Kidney (tissue), 22 donors: ENCODE measurements at places on chromosomes 11 and 22. TPM values are rescaled to one million over a fixed set of nuclear protein-coding genes. Genes with fewer than 3 reads are reported as not detected.

Gene OR8D4
- not detected for total RNA-seq

Gene CCDC15
- 1.5 TPM for total RNA-seq

Gene NRIP3
- 1.6 TPM for total RNA-seq

DNA sequence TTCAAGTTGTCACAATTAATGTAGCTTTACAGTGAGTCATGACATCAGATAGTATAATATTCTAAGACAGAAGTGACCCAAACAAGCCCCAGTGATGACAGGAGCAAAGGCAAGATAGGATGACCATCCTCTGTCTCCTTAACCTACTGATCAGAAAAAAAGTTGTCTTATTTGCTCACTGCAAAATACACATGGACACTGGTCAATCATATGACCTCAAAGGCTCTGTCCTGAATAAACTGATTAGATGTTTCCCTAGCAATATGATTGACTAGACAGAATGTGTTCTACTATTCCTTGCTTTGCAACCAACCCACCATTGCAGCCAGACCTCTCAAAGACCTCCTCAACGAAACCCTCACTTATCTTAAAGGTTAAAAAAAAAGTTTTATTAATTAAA lies 117.4 kb downstream of the SYN3 start:
- H3K36me3 ChIP-seq, result no peaks in the 10 kb centered on the region
- H3K27me3 ChIP-seq, result no peaks in the 10 kb centered on the region
- H3K27ac ChIP-seq, result no peak overlapping the region
- no peaks in the 10 kb centered on the region for H3K4me1 ChIP-seq
- H3K4me3 ChIP-seq, result no peak overlapping the region
- DNase-seq, result no peak

DNA sequence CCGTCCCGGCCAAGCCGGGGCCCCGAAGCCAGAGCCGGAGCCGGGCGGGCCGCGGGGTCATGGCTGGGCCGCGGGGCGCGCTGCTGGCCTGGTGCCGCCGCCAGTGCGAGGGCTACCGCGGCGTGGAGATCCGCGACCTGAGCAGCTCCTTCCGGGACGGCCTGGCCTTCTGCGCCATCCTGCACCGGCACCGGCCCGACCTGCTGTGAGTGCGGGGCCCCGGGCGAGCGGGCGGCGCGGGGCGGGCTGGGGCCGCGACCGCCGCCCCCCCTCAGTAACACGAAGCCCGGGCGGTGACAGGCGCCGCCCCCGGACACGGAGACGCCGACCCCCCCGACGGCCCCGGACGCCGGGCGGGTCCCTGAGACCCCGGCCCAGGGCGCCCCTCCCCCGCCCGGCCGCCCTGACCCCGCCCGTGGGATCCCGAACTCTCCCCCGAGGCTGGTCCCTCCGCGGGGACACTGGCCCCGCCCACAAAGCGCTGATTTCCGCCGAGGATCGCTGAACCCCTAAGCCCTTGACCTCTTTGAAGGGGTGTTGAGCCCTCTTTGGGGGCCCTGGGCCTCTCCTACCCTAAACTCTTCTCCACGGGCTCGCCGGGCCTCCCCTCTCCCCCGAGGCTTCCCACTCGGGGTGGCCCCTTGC lies 389 bp downstream of the MICALL1 start:
- H3K4me1 ChIP-seq, result peaks cover 4% of the 10 kb centered on the region
- H3K27ac ChIP-seq, result no peak overlapping the region
- H3K4me3 ChIP-seq, result no peak overlapping the region
- H3K36me3 ChIP-seq, result no peaks in the 10 kb centered on the region
- no peaks in the 10 kb centered on the region for H3K27me3 ChIP-seq

Gene CPT1B
- 34.3 TPM for total RNA-seq

DNA sequence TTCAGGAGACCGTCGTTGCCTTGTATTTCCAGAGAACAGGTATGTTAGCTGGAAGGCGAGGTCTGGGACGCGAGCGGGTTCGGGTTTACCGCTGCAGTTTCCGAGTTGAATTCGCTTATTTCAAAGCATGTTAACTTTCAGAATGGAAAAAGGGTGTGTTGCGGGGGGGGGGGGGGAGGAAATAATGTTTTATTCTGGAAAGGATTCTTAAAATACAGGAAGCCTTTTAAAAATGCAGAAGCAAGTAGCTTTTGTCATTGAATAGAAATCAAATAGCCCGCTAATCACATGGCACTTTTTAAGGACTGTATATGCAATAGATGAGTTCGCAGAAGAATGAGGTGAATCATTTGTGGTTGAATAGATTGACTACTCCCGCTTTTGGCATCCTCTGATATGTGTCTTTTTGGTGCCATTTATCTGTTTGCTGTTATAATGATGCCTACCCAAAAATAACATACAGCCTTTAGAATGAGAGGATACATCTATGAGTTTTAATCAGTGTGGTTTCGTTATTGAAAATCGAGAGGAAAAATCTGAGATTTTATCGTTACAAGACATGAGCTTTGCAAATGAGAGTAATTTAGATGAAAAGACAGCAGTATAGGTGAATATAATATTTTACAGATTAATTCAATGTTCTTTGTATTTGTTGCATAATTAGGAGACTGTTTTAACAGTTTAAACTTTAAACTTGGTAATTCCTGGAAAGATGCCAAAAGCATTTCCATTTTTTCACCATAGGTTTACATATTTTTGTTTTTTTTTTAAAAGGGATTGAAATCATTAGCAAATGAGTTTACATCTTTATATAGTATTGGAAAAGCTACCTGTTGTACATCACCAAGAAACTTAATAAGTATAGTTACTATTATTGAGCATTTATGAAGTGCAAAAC lies 1.7 kb downstream of the PDE3B start:
- peaks cover 3% of the 10 kb centered on the region for H3K4me1 ChIP-seq
- no peaks in the 10 kb centered on the region for H3K36me3 ChIP-seq
- H3K4me3 ChIP-seq, result peak overlapping the region; percentile 64
- no peak for DNase-seq
- peaks cover 17% of the 10 kb centered on the region for H3K27me3 ChIP-seq

- H3K27me3 ChIP-seq, result no peaks in the 10 kb centered on the region
- H3K27ac ChIP-seq, result no peak overlapping the region
- no peaks in the 10 kb centered on the region for H3K4me1 ChIP-seq
- no peaks in the 10 kb centered on the region for H3K36me3 ChIP-seq
- no peak overlapping the region for H3K4me3 ChIP-seq
Measured at GRCh38 chr11:34870548-34871196, 45.5 kb downstream of the APIP start.

Gene SORL1
- 74.2 TPM for total RNA-seq

DNA sequence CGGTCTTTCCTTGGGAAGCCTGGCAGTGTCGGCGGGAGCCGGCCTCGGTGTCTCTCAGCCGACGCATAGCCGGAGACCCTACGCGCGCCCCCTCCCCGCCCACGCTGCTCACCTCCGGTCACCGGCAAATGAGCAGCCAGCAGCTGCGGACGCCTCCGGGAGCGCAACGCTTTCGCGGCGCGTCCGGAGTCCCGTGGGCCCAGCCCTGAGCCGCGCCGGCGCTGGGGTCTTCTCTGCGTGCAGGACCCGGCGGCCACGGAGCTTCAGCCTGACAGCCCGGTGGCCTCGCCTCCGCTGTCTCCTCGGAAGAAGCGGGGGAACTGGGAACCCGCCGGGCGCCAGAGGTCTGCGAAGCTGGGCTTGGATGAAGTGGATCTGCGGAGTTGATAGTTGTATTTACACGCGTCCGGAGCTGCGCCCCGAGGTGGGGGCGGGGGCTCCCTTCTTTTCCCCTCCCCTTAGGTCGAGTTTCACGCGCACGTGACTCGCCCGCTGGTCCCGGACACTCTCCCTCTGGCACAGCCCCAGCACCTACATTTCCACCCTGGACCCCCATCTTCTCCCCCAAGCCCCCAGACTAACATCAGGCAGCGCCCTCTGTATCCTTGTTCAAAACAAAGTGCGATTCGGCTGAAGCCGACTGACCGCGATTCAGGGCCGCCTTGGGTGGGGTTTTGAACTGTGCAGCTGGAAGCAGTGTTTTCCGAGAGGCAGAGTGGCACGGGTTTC lies at the start of gene SLC43A1:
TSS of gene SLC43A1 (minus strand) at position 371 of the 729 bp plus-strand sequence. CDS start 1,591 bp downstream, outside the sequence.
- H3K36me3 ChIP-seq, result no peaks in the 10 kb centered on the region
- peak within 1 kb of the TSS; percentile 82 for H3K4me3 ChIP-seq
- H3K4me1 ChIP-seq, result no peaks in the 10 kb centered on the region
- peak; percentile 88 for DNase-seq
- H3K27me3 ChIP-seq, result peaks cover 4% of the 10 kb centered on the region

- H3K36me3 ChIP-seq, result no peaks in the 10 kb centered on the region
- peak overlapping the region; percentile 61 for H3K27ac ChIP-seq
- DNase-seq, result no peak
- no peak overlapping the region for H3K4me3 ChIP-seq
- H3K27me3 ChIP-seq, result no peaks in the 10 kb centered on the region
Measured at GRCh38 chr11:30424844-30425243, 101.9 kb downstream of the ARL14EP start.

DNA sequence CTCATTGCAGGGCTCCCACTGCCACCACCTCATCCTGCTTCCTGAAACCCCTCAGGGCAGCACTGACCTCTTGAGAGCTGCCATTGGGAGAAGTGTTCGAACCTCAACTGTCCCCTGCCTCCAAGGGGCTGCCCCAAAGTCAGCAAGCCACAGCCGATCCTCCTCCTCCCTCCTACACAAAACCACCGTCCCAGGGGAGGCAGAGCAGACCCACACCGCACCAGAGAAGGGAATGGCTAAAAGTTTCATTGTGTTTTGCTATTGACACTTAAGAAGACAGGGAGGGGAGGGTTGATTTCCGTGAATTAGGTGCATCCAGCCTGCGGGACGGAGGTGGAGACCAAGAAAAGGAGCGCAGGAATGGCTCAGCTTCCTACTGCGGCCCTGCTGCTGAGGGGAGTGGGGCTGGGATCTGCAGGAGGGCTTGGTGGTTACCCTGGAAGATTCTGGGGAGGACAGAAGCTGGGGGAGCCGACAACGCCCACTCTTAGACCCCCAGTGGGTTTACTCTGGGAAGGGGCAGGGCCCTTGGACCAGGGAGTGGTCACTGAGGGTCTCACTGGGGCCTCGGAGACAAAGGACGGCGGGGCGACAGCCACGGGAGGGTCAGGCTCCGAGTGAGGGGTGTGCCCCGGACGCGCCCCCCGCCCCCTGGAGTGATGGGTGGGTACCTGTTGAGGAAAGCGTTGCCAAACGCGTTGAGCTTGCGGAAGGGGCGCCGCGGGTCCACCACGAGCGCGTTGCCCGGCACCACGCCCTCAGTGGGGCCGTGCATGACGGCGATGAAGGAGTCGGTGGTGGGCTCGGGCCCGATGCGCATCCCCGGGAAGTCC lies 815 bp downstream of the EHD1 start:
- peaks cover 30% of the 10 kb centered on the region for H3K4me1 ChIP-seq
- H3K27me3 ChIP-seq, result no peaks in the 10 kb centered on the region
- DNase-seq, result no peak
- H3K36me3 ChIP-seq, result no peaks in the 10 kb centered on the region
- peak overlapping the region; percentile 73 for H3K27ac ChIP-seq
- peak overlapping the region; percentile 95 for H3K4me3 ChIP-seq

Gene A4GALT
- 186 TPM for total RNA-seq

Gene KCNJ11
- 4.8 TPM for total RNA-seq

Gene DYNC2H1
- total RNA-seq, result 30.9 TPM

GRCh38 chr11:118301600-118302195 lies 2.8 kb upstream of the CD3E start:
- H3K4me1 ChIP-seq, result no peaks in the 10 kb centered on the region
- no peaks in the 10 kb centered on the region for H3K36me3 ChIP-seq
- DNase-seq, result no peak
- no peak overlapping the region for H3K4me3 ChIP-seq
- no peaks in the 10 kb centered on the region for H3K27me3 ChIP-seq

Gene SCGB1D2
- 0.60 TPM for total RNA-seq

DNA sequence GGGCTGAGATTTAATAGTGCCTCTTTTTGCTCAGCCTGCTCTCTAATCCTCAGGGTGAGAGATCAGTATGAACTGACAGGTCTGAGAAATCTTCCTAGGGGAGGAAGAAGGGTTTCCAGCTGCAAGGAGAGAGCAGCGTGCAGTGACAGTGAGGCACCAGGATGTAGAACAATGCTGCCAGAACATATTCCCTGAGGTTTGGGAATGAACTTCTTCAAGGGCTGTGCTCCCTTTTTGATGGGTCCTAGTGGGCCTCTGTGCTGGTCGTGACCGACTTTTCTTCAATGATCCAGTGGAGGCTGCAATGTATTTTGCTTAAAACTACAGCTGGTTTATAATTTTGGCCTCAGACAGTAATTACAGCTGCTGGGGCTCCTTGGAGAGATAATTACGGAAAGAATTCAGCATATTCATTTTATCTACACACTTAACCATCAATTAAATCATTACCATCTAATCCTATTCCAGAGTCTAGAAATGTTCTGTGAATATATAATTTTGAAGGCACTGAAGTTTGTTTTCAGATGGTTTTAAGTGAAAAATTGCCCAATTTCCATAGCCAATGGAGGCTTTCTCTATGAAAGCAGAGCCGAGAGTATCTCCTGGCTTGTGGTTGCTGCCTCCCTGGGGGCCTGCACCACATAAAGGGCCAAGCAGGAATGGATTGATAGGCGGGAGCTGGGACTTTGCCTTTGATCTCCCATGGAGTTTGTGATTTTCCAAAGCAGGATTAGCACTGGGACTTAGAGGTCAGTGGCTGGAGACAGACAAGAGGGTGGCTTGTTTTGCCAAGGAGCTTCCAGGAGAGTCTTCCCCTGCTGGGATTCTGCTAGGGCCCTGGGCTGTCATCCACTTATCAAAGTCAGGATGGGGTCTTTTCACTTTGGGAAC lies 41.0 kb upstream of the OLFML1 start:
- H3K36me3 ChIP-seq, result no peaks in the 10 kb centered on the region
- H3K27ac ChIP-seq, result no peak overlapping the region
- no peaks in the 10 kb centered on the region for H3K4me1 ChIP-seq
- H3K4me3 ChIP-seq, result no peak overlapping the region

Gene WT1
- 0.66 TPM for total RNA-seq

Gene LIF
- 10.7 TPM for total RNA-seq

DNA sequence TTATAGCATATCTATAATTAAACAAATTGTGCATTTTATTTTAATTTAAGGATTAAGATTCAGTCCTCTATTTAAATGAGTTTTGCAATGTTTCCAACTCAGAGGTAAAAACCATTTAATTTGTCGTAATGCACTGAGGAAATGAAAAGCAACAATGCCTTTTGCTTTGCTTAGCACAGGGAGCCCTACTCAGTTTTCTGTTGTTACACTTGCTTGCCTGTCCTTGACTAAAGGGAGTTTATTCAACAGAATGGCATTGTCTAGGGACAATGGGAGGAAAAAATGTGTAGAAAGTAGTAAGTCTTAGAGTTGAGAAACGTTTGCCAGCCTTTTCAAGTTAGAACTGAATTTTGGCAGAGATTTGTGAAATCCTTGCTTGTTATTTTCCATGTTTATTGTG lies 734.2 kb upstream of the ANO3 start:
- H3K27me3 ChIP-seq, result no peaks in the 10 kb centered on the region
- no peaks in the 10 kb centered on the region for H3K36me3 ChIP-seq
- H3K27ac ChIP-seq, result no peak overlapping the region
- H3K4me1 ChIP-seq, result no peaks in the 10 kb centered on the region

- DNase-seq, result peak; percentile 13
- H3K27me3 ChIP-seq, result no peaks in the 10 kb centered on the region
Measured at GRCh38 chr11:126884192-126884591, 116.4 kb downstream of the KIRREL3 start.

Gene CHRNA10
- 1.2 TPM for total RNA-seq

- no peaks in the 10 kb centered on the region for H3K36me3 ChIP-seq
- no peak for DNase-seq
- H3K4me1 ChIP-seq, result peaks cover 4% of the 10 kb centered on the region
Measured at GRCh38 chr11:66556086-66556485, 9.4 kb downstream of the ACTN3 start.

Gene SLCO2B1
- 117 TPM for total RNA-seq

Gene CYP2D6
- 3.2 TPM for total RNA-seq
